ENCODE measurements at places on chromosomes 16 and 17. TPM values are rescaled to one million over a fixed set of nuclear protein-coding genes. Genes with fewer than 3 reads are reported as not detected.

HS3ST4 gene
- 0.13 TPM for total RNA-seq

EFCAB13 gene
- total RNA-seq = 2.3 TPM

RBFOX1 gene
- not detected for total RNA-seq

COPZ2 gene
- total RNA-seq = 9.5 TPM

RAB26 gene
- 0.77 TPM for total RNA-seq

ZNF19 gene
- total RNA-seq = 1.3 TPM

CD300A gene
- not detected for total RNA-seq

EPOP gene
- 0.90 TPM for total RNA-seq

SRCIN1 gene
- total RNA-seq = under 0.01 TPM

LDHD gene
- total RNA-seq = 0.39 TPM

SSTR5 gene
- 0.38 TPM for total RNA-seq

RGS9 gene
- total RNA-seq = 1.3 TPM
